Activated effector memory CD4-positive, alpha-beta T cell treated with Interleukin-2 at 50 U/mL for 16 hours (primary cell): ENCODE measurements at places on chromosomes 12 and 14.
A peak's percentile ranks its signal among the peaks of the same experiment; 100 is the strongest.

DNA sequence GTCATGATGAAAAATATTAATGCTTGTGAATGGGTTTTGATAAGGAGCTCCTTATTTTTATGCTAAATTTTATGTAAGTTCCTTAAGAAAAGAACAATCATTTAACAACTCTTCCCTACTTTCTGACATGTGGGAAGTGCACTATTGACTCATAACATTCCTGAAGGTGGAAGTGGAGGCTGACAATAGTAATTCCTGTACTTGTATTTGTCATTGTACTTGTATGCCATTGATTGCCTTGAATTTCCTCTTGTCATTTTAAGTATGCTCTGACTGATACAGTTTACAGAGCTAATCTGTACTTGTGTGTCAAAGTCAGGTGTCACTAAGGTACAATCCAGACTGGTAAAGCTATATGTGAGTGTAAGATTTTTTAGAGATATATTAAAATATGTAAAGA lies 440.0 kb downstream of the SLC16A7 start:
- DNase-seq: no peak

DNA sequence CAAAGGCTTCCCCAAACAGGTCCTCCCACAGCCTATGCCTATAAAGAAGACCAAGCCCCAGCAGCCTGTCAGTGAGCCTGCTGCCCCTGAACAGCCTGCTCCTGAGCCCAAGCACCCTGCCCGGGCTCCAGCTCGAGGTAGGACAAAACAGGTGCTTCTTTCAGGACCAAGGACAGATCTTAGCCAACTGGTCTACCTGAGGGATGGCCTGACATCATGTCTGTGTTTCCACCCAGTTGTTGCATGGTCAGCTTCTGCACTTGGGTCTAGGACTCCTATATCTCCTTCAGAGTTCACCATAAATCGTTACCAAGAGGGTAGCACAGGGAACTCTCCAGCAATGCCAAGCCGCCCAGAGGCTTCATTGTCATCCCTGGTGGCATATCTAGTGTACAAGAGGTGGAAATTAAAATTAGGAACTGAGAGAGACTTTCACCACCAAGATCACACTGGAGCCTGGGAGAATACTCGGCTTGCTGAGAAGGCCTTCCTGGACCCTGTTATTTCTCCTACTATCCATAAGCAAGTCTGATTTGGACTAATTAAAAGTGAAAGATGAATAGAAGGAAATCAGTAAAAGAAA lies 38.2 kb upstream of the OAS1 start:
- no peak for DNase-seq

GRCh38 chr12:15996948-15997347 lies 85.8 kb downstream of the DERA start:
- DNase-seq: no peak

GRCh38 chr12:131454418-131455217 lies 256.3 kb upstream of the SFSWAP start:
- DNase-seq: no peak

DNA sequence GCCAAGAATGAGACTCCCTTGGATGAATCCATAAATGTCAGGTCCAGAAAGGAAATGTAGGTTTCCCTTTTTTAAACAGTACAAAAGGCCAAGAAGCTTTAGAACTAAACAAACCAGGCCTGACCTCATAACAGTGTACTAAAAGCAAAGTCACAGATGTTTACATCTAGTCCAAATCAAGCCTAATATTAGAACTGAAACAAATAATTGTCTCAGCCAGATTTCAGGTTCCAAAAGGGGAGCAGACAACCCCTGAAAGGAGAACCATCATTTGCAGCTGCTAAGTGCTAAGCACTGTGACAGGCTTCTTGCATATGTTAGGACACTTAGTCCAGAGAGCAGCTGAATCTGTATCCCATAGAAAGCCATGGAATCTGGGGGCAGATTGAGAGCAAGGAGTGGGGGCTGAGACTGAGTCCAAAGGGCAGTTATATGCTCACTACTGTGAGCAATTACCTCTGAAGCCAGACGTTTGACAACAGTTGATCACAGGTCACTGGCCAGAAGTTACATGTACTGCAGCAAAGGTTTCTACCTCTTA lies 90.1 kb downstream of the STXBP6 start:
- DNase-seq: no peak

- no peak for DNase-seq
Observed at GRCh38 chr12:100443434-100443833, 30.2 kb upstream of the NR1H4 start.

GRCh38 chr14:102209224-102209966 lies 69.7 kb downstream of the WDR20 start:
- DNase-seq: no peak

- DNase-seq: no peak
Observed at GRCh38 chr14:73777420-73777819, 63.2 kb upstream of the PNMA1 start.

GRCh38 chr12:110906985-110907384 lies 13.4 kb downstream of the MYL2 start:
- no peak for DNase-seq

DNA sequence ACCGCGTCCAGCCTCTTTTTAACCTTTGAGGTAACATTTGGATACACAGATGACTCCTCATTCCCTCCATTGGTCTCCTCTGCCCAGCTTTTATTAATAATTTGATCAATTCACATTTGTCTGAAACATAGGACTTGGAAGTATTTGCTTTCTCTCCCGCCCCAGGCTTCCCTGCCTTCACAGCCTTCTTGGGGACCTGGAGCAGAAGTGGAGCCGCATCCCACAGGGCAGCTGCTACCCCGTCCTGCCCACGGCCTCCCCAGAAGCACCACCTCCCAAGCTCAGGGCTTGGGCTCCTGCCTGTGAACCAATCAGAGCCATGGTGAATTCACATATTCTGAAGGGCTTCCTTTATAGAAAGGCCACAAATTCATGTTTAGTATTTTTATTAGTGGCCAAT lies 97.6 kb downstream of the PIWIL1 start:
- DNase-seq: no peak

- DNase-seq: no peak
Observed at GRCh38 chr14:34222867-34223266, 239.2 kb downstream of the SPTSSA start.

- no peak for DNase-seq
Observed at GRCh38 chr12:102024765-102025164, 37.0 kb downstream of the WASHC3 start.

DNA sequence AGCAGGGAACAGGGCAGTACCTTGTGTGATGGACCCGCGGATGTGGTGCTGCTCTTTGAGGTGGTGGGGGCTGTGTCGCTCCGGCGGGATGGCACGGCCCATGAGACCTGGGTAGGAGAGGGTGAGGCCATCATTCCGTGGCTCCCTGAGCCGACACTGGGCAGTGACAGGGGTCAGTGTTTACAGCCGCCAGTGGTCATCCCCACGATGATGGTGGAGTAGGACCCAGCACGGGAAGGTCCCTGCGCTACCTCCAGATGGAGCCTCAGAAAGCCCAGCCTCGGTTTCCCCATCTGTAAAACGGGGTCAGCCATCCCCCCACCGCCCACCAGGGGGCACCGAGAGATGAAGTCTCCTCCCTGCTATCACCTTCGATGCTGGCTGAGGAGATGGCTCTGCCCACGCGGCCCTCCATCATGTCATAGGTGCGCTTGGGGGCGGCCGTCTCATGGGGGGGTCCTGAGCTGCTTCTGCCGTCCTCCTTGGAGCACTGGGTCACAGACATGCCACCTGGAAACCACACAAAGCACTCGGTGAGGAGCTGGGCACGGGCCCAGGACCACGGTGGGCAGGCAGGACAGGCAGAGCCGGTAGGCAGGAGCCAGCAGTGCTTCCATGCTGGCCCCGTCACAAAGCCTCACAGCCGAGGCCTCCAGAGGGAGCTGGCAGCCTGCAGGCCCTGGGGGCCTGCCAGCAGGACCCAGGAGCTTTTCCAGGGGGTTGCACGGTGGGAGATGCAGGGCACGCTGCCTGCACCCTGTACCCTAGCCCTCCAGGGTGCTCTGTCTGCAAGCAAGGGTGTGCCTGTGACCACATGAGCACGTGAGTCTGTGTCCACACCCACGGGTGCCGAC lies 53.1 kb downstream of the RFLNA start:
- no peak for DNase-seq

DNA sequence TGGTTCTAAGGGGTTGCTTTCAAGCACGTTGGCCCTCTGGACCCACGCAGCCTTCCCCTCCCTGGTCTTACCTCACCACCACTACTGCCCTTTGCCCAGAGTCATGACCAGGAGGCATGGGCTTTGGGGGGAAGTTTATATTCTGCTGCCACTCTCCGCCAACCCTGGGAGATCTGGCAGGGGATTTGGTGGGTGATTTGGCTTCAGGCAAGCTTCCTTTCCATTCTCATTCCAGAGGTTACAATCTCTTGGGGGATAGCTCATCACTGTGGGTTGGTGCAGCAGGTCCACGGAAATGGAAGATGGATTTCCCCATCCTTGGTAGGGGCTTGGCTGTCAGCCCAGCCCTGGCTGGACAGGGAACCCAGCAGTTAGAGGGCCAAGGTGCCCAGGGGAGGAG lies 6.3 kb downstream of the PAH start:
- DNase-seq: no peak

DNA sequence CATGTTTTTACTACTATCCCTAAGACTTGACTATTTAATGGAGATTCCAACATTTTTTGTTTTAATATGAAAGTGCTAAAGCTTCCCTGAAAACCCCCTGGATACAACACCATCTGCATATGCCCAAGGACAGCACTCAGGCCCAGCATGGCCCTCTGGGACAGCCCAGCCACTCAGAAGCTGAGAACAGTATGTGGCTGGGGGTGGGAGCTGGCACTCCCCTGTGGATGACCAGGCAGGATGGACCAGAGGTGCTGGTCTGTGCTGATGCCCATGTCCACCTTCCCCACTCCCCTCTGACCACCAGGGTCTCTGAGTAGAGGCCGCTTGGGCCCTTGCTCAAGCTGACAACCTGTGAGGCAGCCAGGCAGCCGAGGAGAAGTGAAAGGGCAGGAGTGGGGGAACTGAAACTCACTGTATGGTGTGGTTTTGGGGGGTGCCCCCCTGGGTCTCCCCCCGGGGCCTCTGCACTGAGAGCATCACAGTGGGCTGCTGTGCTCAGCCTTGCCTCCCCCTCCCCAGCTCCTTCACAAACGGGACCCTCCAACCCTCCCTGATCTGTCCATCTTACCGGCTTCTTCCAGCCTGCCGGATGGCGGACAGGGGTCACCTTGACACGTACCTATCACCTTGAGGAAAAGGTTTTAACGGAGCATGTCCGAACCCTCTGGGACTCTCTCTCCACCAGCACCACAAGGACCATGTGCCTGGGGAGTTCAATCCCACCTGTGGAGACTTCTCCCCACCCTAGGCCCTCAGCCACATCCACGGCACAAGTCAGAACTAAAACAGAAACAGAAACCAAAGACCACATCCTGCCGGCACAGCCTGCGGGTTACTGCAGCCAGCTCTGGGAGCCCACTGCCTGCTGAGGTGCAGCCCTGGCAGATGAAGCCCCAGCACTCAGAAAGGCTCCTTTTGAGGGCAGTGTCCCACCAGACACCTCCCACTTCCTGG lies at the start of gene TMEM229B:
Gene TMEM229B, minus strand, starts transcription at position 785 of the 957 bp plus-strand sequence. CDS start 14,798 bp downstream, outside the sequence.
- DNase-seq: peak; percentile 71

DNA sequence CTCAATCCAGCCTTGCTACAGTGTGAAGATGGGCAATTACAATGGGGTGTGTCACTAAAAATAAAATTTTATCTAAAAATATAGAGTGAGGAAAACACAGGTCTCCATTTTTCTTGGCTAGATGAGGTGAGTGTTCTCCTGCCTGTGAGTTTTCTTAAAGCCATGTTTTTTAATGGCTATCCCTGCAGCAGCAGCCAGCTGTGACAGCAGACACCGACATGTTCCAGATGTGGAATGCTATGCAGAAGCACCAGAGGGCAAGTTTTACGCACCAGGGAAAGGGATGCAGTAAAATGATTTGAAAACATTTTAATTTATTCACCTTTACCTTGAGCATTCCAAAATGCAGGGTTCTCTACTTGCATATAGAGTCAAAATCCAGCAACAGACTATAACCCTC lies 577.0 kb upstream of the STXBP6 start:
- no peak for DNase-seq

DNA sequence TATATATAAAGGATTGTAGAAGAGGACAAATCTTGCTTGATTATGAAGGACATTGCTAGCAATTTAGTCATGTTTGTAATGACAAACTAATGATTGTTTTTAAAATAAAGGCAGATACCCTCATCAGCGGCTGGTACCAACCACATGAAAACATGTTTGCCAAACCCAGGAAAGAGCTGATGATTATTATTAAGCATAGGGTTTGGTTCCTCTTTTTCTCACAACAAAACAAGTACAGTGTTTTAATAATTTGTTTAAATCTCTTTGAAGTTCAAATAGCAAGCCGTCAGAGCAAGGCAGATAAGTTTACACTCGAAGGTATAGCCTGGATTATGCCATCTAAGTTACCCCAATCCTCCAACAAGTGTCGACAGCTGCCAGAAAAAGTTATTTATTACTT lies 5.3 kb upstream of the SINHCAF start:
- DNase-seq: no peak

- no peak for DNase-seq
Observed at GRCh38 chr12:44000309-44000952, 164.6 kb downstream of the TMEM117 start.

DNA sequence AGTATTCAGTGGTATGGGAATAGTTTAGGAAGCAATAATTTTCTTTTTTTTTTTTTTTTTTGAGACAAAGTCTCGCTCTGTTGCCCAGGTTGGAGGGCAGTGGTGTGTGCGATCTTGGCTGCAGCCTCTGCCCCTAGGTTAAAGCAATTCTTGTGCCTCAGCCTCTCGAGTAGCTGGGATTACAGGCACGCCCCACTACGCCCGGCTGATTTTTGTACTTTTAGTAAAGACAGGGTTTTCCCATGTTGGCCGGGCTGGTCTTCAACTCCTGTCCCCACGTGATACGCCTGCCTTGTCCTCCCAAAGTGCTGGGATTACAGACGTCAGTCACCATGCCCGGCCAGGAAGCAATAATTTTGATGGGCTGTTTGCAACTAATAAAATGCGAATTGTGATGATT lies 62.1 kb downstream of the ATG14 start:
- DNase-seq: no peak

DNA sequence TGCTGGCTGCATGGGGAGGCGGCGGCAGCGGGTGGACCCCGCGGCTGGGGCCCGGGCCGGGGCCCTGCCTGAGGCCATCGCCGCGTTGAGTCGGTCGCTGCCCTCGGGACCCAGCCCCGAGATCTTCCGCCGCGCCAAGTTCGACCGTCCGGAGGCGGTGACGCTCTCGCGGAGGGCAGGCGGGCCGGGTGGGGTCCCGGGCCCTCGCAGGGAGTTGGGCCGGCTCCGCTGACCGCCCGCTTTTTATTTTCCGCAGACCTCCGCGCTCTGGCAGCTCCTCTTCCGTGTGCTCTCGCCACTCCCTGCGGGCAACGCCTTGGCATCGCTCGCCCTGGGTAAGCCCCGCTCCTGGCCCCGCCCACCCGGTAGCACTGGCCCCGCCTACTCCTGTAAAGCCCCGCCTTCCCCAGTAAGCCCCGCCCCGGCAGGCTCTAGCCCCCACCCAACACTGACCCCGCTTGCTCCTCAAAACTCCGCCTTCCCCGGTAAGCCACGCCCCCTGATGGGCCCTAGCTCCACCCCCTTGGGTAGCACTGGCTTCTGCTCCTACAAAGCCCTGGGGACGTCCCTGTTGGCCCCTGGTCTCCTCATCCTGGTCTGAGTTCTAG lies 424 bp downstream of the TEDC1 start:
- peak; percentile 73 for DNase-seq

- DNase-seq: no peak
Observed at GRCh38 chr12:110373425-110373824, 30.1 kb downstream of the ANAPC7 start.
